Stimulated activated CD4-positive, alpha-beta T cell treated with anti-CD3 and anti-CD28 coated beads, Interleukin-2, amount 100 ng/mL, for 4 hours (primary cell): ENCODE measurements at places on chromosomes 3 and 15.

DNA sequence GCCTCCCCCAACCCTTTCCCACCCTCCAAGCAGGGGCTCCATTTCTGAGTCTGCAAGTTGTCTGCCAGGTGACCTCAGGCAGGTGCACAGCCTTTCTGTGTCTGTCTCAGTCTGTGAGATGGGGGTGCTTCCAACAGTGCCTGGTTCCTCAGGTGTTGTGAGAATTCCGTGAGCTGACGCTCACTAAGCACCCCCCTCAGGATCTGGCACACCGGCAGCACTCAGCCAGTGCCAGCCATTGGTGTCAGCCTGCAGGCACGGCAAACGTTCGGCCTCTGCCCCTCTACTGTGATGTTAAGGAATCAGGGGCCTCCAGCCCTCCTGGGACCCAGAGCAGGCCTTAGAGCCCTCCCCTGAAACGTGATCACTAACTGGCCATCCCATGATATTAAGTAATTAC lies 2.4 kb downstream of the KLF15 start:
- no peak for DNase-seq

DNA sequence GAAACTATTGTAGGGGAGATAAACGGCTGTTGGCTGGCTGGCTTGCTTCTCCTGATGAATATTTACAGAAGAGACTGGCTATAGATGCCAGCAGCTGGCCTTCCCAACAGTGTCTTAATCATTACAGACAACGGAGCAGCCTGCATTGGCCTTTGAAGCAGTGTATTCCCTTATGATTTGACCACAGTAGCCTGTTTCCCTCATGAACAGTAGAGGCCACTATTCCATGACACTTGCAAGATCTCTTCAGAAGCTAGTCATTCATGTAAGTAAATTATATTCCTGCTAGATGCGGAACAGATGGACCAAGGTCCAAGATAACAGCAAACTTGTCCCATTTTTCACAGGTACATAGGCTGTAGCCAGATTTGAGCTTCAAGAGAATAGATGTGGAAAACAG lies 47.3 kb downstream of the TMCO5A start:
- no peak for DNase-seq

DNA sequence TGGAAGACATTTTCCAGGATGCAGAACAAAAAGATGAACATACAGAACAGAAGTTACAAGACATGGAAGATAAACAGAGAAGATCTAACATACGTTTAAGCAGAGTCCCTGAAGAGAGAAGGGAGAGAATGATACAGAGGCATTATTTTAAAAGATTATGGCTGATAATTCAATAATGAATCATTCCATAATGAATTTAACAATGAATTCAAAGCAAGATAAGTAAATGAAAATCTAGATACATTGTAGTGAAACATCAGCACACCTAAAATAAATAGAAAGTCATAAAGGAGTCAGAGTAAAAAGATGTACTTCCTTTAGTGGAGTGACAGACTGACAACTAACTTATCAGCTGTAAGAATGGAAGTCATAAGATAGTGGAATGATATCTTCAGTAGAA lies 30.1 kb upstream of the PGPEP1L start:
- no peak for DNase-seq

DNA sequence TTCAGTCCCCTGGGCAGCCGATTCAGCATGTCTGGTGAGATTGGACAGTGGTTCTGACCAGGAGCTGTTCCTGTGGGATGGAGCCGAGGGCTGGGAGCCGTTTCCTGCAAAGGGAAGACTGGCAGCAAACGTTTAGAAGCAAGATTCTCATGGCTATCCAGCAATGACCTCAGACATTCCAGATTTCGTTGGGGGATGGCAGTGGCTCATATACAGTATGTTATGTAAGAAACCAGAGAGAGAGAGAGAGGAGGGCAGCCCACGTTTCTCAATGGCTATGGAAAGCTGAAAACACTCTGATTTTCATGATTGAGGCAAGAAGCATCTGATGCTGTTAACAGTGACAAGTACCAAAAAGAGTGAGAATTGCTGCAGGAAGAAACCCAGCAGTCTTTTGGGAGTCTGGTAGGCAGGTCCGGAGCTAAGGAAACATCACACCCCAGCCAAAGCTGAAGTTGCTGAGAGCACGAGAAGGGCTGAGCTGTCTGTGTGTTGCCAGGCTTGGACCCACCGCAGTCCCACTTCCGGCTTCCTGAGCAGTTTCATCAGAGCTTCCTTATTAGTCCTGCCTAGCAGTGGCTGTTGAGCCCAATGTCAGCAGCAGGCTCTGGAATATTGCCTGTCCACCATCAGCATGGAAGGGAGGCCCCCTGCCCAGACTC lies 25.6 kb upstream of the VPS8 start:
- no peak for DNase-seq

DNA sequence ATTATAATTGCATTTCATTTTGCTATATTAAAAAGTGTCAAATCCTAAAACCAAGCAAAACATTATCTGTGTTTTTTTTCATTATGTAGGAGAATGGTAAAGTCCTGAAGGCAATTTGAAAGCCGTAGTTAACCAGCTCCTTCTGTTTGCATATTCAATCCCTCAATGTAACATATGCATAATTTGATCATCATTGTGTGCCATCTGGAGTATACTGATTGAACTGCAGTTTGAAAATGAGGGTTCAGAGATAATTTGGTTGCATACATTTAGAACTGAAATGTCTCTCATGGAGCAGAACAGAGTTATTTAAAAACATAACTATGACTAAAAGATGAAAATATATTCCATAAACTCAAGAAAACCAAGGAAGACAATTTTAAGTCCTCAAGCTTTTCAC lies 518.6 kb downstream of the GBE1 start:
- no peak for DNase-seq

DNA sequence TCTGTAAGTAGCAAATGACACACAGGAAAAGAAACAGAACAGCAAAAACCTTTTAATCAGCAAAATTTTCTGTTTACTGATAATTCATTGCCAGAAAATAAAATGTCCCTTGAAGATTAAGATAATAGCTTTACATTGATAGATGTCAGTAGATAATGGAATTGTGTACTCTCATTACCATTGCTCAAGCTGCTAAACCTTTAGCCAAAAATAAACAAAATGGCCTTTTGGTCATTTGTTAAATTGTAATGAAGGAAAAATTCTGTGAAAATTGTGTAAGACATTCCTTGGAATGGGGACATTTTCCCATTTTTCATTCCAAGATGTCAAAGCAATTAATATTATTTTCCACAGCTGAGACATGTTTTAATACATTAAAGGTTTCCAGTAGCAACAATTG lies 189.8 kb downstream of the PLOD2 start:
- DNase-seq, result no peak

DNA sequence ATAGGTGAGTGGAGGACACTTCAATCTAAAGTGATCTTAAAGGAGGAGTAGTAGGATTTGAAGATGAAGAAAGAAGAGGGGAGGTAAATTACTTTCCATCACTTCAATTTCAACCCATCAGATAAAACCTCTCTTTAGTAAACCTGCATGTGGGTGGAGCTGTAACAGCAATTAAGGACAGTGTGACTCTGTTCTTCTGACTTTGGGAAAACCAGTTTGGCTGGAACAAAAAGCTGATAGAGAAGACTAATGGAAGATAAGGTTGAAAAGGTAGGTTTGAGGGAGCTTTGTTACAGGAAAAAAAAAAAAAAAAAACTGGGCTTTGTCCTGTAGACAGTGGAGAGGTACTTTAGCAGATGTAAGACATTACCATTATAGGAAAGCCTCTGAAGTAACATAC lies 4.5 kb upstream of the GSK3B start:
- no peak for DNase-seq

DNA sequence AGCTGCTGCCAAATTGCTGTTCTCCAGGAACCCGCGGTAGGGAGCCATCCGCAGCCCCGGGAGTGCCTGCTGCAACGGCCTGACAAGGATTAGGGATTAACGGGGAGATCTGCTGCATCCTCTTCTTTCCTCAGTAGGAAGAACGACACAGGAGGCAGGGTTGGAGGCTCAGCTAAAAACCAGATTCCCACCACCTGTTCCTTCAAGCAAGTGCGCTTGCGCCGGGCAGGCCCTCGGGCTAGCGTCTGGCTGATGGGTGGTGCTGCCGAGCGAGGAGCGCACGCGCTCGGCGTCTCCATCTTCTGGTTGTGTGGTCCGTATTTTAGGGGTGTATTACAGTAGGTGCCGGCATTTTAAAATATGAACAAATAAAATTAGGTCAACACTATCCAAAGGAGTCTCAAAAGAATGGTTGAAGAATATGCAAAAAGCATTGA lies 25.4 kb upstream of the SLC25A26 start:
- DNase-seq, result no peak

DNA sequence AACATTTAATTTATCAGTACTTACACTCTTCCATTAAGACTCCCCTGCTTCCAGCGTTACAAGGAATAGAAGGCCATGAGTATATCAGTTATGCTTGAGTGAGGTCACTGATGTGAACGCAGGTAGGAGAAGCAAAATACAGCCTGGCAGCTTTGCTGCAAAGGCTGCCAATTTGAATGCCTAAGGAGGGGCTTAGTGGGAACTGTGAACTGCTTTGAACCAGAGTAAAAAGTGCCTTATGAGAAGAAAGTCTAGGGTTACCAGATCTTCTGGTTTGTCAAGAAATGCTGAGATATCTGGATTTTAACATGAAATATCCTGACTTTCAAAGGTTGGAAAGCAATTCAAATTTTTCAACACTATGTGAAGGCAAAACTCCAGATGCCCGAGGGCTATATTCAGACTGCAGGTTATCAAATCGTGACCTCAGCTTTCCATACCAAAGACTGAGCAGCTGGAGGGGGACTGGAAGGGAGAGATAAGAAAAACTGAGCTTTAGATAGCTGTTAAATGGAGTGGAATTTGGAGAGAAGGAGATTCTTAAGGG lies 446.3 kb upstream of the NECTIN3 start:
- DNase-seq, result no peak

- DNase-seq, result no peak
Observed at GRCh38 chr15:85540085-85540797, 159.8 kb downstream of the AKAP13 start.

GRCh38 chr3:148962513-148962912 lies 28.8 kb upstream of the GYG1 start:
- DNase-seq, result no peak

DNA sequence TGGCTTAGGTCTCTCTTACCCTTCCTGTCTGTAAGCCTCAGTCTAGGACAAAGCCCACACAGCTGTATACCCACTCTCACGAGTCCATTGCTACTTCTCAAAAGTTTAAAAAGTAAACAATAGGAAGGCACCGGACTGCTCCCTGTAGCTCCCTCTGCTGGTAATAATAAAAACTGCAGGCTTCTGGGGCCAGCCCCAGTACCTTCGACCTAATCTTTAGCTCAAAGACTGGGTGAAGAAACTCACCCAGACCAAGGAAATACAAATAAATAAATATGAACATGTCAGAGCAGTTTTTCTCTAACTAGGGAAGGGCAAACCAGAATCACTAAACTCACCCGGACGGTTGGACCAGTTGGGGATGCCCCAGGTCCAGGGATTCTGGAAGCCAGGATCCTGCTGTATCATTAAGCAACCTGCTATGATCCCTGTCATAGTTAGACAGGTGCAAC lies 5.0 kb downstream of the FAM219B start:
- DNase-seq, result peak; percentile 45

- DNase-seq, result no peak
Observed at GRCh38 chr3:179743913-179744312, 91.1 kb downstream of the USP13 start.

GRCh38 chr15:69997813-69998212 lies 99.9 kb downstream of the TLE3 start:
- no peak for DNase-seq

- no peak for DNase-seq
Observed at GRCh38 chr3:119918992-119919933, 137.4 kb downstream of the NR1I2 start.

- peak; percentile 96 for DNase-seq
Observed at GRCh38 chr3:23916886-23917678, at the start of the genes NKIRAS1 and RPL15. Gene NKIRAS1 (minus strand): TSS chr3:23916990. CDS start chr3:23910904, 6,086 bp downstream. Gene RPL15 (plus strand): TSS chr3:23917132. CDS start chr3:23917860, 728 bp downstream.

- DNase-seq, result no peak
Observed at GRCh38 chr15:42576040-42576594, 711 bp downstream of the STARD9 start.

- no peak for DNase-seq
Observed at GRCh38 chr15:45431511-45431910, 53.2 kb upstream of the GATM start.

- DNase-seq, result peak; percentile 68
Observed at GRCh38 chr3:18444595-18445400, 19.7 kb upstream of the SATB1 start.

- no peak for DNase-seq
Observed at GRCh38 chr15:58736018-58736643, 13.4 kb downstream of the ADAM10 start.

GRCh38 chr15:69976366-69976994 lies 121.2 kb downstream of the TLE3 start:
- DNase-seq, result peak; percentile 19

DNA sequence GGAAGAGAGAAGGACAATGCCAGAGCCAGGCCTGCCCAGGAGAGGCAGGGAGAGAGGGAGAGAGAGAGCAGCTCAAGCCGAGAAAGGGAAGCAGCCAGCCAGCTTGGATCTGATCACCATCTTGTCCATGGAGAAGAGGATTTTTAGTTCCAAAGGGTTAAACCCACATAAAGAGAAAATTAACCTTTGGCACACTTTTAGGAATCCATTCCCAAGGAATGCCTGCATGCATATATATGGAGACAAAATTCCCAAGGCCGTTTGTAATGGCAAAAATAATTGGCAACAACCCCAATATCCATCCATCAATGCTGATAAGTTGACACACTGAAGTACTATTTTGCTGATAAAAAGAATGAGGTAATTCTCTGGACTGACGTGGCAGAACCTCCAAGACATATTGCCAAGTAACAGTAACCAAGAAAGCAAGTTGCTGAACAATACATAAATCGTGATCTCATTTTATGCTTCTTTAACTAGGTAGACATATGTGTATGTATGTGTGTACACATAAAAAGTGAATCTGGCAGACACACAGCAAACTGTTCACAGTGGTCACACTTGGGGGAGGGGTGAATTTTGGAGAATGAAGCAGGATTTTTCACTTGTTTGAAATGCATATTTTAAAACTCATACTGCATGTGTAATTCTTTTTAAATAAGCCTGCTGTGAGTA lies 7.5 kb upstream of the STRA6 start:
- no peak for DNase-seq

- no peak for DNase-seq
Observed at GRCh38 chr3:109369510-109369909, 32.2 kb upstream of the DPPA4 start.

DNA sequence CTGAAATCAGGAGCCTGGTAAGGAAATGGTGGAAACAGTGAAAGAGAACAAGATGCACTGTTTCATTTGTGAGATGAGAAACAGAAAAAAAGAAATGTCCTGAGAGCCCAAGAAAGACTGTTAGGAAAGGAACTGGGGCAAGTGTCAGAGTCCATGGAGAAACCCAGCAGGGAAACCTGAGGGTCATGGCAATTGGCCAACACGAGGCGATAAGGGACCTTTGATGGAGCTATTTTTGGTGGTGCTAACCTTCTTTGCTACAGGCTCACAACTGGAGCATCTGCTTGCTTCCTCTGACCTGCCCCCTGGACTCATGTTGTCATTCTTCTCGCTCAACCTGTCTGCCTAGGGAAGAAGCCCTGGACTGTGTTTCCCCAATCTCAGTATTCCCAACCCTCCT lies 4.2 kb upstream of the TMEM41A start:
- no peak for DNase-seq

GRCh38 chr15:98853161-98853560 lies 154.4 kb downstream of the PGPEP1L start:
- peak; percentile 26 for DNase-seq
